ENCODE measurements at places on chromosomes 7 and 10.

DNA sequence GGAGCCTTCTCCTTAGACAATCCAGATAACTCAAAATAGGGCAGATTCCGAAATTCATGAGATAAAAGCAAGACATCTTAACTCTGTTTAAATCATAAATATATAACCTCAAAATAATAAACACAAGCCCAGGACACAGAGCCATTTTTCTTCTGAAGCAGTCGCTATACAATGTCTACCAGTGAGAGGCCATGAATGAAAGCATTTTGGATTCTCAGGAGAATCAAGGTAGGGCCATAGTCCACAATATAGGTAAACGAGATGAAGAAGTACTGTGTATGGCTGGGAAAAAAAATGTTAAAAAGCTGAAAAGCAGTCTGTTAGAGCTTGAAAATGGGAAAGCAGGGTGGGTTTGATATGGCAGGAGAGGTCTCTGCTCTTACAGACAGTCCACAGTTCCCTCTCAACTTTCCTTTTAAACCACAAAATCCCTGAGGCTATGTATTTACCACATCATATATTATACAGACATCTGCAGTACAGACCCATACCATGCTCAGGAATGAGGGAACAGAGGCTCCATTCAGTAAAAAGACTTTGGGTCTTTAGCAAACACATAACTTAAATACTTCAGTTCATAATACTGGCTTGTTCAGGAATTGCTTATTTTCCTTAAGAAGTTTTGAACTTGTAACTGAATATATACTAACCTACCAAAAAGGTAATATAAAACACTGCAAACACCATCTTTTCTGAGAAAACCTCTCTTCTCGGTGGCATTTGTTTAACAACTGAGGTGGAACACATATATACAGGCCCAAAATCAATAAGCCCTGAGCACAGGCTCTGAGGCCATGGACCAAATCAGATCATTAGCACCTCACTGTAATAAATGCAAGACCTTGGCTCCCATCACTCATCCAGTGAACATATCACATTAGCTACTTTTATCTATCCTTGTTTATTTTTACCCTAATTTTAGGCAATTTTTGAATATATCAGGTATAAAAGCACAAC is 109.3 kb downstream of the SORBS1 start:
- DNase-seq = no peak

DNA sequence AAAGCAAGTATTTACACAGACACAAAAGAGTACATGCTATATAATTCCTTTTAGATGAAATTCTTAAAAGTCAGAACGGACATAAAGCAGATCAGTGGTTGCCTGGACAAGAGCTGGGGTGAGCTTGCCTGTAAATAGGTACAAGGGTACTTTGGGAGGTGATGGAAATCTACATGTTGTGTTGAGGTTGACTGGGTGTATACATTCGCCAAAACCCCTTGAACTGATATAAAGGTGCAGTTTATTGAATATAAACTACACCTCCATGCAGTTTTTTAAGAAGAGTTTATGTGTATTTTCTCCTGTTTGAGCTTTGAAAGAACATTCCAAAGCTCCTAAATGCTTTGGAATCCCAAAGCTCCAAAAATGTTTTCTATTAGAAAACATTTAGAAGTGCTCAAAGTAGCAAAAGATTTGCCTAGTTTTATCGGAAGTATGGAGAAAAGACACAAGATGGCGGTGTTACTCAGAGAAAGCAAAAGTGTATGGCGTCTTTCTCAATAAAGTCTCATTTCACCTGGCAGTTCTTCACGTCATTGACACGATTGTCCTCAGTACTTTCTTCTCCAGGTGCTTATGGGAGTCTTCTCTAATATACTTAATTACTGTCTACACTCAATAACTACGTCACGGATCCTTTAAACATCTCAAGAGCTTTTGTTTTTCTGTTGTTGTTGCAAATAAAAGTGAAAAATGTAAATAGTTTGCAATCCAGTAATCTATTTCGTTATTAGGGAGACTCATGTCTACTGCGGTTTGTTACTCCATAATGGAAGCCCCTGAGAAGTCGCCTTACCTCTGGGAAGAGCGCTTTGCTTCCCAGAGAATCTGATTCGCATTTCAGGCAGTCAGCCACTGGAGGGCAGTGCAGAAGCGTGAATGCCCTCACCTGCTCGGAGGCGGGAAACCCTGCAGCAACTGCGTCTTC is 14.7 kb upstream of the SEC61G start:
- no peak for DNase-seq

- DNase-seq = no peak
Measured at GRCh38 chr10:130074639-130075038, 36.0 kb downstream of the C10orf143 start.

GRCh38 chr7:6614953-6615722 is at the start of gene ZNF853:
Gene ZNF853 (plus strand): TSS chr7:6615610. CDS start chr7:6616175, 565 bp downstream.
- DNase-seq = no peak

GRCh38 chr7:28703037-28703765 is 254.9 kb downstream of the TRIL start:
- no peak for DNase-seq
